ENCODE measurements at places on chromosomes 5 and 9. TPM values are rescaled to one million over a fixed set of nuclear protein-coding genes. Genes with fewer than 3 reads are reported as not detected.

- no peak for DNase-seq
These were observed 76.2 kb downstream of the INSYN2B start for GRCh38 chr5:169904059-169904458.

- no peak for DNase-seq
These were observed 42.4 kb downstream of the SETX start for GRCh38 chr9:132312426-132312825.

- no peak for DNase-seq
These were observed 98.5 kb downstream of the EBF1 start for GRCh38 chr5:159001247-159001646.

FAM151B gene
- polyA plus RNA-seq: 3.3 TPM

DNA sequence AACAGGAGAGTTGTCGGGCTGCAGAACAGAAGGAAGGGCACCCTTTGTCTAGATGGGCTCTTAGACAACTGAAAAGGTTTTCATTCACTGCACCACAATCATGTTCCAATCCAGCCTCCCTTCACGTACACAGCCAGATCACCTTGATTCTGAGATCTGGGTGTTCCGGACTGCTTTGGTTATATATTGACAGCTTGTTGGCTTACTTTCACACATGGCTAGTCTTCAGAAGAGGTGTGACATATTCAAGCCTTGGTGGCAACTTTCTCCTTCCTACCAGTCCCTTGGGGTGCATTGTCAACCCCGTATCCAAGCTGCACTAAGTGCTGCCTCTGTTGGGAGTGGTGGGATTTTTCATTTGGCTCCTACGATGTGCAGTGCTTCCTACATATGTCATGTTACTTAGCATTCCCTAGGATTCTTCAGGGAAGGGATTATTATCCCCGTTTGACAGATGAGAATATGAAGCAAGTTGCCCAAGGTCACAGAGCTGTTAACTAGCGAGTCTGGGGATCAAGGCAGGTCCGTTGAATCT is 100.6 kb downstream of the LIFR start:
- no peak for DNase-seq

- no peak for DNase-seq
These were observed 23.7 kb downstream of the CSNK1G3 start for GRCh38 chr5:123535648-123536047.

- no peak for DNase-seq
These were observed 460.7 kb downstream of the ZNF608 start for GRCh38 chr5:124285733-124286132.

DNA sequence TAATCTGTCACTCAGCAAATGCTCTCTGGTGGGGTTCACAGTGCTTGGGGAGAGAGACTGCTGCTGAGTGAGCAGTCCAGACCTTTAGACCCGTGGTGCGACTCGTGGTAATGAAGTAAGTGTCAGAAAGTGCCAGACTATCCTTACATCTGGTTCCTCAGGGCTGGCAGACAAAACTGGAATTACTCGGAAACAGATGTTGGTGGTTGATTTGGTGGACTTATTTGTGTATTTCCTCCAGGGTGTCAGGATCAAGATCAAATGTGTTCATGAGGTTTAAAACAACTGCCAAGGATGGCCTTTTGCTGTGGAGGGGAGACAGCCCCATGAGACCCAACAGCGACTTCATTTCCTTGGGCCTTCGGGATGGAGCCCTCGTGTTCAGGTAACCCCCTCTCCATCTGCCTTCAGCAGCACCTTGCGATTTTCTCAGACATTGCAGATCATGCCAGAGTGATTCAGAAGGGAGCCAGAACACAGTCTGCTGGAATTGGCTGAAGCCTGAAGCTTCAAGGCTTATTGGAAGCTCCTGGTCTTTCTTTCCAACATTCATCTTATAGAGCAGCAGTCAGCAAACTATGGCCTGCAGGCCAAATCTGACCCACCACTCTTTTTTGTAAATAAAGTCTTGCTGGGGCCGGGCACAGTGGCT is 105.2 kb downstream of the LIFR start:
- DNase-seq: no peak

OLFML2A gene
- polyA plus RNA-seq: 0.13 TPM

TLX3 gene
- not detected for polyA plus RNA-seq

RNF224 gene
- polyA plus RNA-seq: 0.25 TPM

GRCh38 chr5:176418251-176418650 is 1.9 kb upstream of the CLTB start:
- no peak for DNase-seq

- peak; percentile 88 for DNase-seq
These were observed at the start of gene GLRA1 for GRCh38 chr5:151924564-151925301. TSS of gene GLRA1 (minus strand) at chr5:151924851. CDS start at chr5:151924549, 302 bp downstream.

C9orf50 gene
- not detected for polyA plus RNA-seq

DNA sequence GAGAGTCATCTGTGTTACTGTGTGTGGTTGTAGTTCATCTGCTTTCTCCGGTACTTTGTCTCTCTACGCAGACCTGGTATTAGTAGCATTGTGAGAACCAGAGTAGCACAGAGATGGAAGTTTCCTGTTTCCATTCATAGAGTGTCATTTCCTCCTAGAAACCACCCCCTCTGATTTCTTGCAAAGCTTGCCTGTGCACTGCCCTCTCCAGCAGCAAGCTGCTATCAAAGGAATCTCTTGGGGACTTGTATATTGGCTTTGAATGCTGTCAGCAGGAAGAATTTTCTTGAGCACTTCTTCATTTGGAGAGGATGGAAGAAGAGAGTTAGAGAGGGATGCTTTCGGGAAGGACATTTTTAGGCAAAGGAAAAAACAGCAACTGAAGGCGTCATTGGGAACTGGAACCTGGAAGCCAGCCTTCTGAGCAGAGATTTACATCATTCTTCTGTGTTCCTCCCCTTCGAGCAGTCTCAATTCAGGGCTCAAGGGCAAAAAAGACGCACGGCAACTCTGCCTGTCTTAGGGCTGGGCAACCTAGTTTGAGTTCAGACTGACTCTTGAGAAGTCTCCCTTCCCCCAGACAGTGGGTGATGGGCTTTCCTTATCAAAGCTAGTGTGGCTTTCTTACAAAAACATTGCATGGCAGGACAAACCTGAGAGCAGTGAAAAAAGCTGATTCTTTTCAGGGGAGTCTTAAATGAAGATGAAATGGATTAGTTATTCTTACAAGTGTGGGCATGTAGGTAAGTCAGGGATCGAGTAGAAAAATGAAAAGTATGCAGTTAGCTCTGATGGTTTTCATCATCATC is 226.3 kb downstream of the AOPEP start:
- DNase-seq: no peak

- DNase-seq: no peak
These were observed 12.9 kb upstream of the PLAC8L1 start for GRCh38 chr5:146118322-146118721.

FCN2 gene
- polyA plus RNA-seq: not detected

GRCh38 chr5:73314395-73315257 is 134.0 kb downstream of the FOXD1 start:
- no peak for DNase-seq

GRCh38 chr5:99449786-99450185 is 521.0 kb upstream of the CHD1 start:
- DNase-seq: no peak

- DNase-seq: no peak
These were observed 6.2 kb downstream of the SEMA4D start for GRCh38 chr9:89491694-89492093.

FAT2 gene
- not detected for polyA plus RNA-seq

GRCh38 chr9:7165331-7165975 is 407.7 kb downstream of the KDM4C start:
- no peak for DNase-seq

GRCh38 chr5:38871790-38872551 is 26.2 kb downstream of the OSMR start:
- no peak for DNase-seq

DNA sequence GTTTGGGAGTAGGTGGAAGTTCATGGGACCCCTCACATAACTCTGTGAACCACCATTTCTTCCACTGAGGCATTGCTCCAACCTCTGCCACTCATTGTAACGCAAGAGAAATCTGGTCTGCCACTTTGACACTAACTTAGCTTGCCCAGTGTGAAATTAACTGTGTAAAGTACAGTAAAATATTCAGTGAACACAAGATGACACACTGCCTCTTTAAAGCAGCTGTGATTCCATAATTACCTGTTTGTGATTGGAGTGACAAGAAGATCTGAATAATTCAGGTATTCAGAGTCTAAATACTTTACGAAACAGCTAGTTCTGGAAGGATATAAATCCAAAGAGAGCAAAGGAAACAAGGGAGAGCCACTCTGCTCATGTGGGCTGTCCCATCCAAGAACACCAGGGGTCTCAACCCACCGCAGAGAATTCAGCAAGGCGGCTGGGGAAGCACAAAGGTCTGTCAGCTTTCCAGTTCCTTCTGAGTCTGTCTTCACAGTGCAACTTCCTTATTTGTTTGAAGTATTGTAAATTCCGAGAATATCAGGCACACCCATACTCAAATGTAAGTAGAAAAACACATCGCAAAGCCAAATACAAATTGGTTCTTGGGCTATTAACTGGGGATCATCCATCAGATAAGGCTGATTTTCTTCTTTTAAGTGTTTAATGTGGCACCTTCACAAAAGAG is 86.9 kb downstream of the GNAQ start:
- DNase-seq: no peak

DNA sequence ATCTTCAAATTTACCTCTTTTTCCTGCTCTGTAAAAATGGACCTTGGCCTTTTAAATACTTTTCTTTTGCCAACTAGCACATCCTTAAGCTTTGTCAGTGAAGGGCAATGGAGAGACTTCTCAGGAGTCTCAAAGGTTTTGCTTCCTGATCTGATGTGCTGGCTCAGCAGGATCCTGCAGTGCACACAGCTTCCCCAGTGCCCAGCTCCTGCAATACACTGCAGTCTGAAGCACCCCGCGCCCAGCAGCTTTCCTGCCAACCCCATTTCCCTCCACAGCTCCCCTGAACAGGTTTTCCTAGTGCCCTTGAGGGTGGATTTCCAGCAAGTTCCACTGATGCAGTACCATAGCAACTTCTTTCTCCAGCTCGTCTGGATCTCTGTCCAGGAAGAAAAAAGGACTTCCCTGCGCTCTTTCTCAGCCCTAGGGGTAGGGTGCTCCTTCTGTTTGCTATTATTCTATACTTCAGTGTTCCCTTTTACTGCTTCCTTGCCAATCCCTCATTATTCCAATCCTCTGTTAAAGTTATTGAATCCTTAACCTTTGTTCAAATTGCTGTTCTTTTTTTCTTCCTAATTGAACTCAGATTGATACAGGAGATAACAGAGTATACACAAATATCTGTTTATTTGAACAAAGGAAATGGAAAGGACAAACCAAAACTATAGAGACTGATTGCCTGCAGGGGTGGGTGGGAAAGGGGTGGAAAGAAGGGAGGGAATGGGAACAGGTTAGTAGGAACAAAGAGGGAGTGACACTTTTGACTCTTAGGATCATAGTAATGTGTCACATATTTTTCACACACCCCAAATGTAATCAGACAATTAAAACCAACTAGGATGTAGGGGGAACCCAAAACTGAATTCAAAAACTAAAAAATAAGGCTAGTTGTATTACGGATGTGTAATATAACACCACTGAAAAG is 8.5 kb downstream of the SNAPC3 start:
- DNase-seq: no peak

LHX2 gene
- 0.38 TPM for polyA plus RNA-seq

GRCh38 chr5:74685979-74686631 is 1.1 kb downstream of the HEXB start:
- peak; percentile 50 for DNase-seq

GRCh38 chr5:162227075-162227474 is 159.5 kb downstream of the GABRG2 start:
- no peak for DNase-seq

WWC1 gene
- 9.1 TPM for polyA plus RNA-seq

CD274 gene
- 2.1 TPM for polyA plus RNA-seq

ACTL7B gene
- not detected for polyA plus RNA-seq

- no peak for DNase-seq
These were observed 521.2 kb downstream of the IRX1 start for GRCh38 chr5:4116834-4117233.

DNA sequence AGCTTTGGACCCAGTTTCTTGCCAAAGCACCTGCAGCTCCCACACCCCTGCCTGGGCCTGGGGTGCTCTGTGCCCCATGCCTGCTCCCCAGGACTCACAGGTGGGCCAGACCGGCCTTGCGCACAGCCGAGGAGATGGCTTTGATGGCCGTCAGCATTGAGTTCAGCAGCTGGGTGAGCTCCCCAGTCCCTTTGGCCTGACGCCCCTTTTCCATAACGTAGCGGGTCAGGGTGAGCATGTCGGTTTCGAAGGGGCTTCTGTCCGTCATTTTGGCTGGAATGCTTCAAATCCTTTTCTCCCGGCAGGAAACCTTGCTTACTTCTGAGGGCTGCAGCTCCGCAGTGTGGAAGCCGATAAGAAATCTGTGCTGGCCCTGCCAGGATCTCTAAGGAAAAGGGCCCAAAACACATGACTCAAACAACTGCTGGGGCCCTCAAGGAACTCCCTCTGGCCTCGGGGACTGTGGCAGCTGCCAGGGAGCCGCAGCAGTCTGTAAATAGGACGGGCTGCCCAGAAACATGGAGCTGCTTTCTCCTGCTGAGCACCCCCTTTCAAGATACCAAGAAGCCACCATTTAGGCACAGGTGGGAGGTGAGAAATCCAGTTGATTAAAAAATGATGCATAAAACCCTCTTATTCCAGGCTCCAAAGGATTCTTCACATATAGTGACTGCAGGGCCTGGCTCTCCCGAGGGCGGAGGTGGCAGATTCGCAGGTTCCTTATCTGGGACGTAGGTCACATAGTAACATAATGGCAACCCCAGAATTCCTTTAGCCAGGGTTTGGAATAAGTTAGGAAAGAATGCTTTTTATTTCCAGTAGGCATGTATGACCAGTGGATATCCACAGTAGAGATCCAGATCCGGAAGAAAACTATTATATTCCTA is at the start of gene FBP2:
Gene FBP2 (minus strand): TSS at position 366 of the 887 bp plus-strand sequence. CDS start 98 bp downstream, at position 268.
- peak; percentile 53 for DNase-seq

FIBCD1 gene
- polyA plus RNA-seq: 0.13 TPM

MPDZ gene
- 29.2 TPM for polyA plus RNA-seq

DNAH5 gene
- polyA plus RNA-seq: 0.03 TPM
